MM.1S (cell line): ENCODE measurements at places on chromosomes 2 and 18.

- no peak overlapping the region for H3K4me3 ChIP-seq
- H3K27me3 ChIP-seq, result no peaks in the 10 kb centered on the region
- no peak overlapping the region for H3K27ac ChIP-seq
- DNase-seq, result no peak
- no peaks in the 10 kb centered on the region for H3K36me3 ChIP-seq
Observed at GRCh38 chr2:191479680-191480023, 198.3 kb upstream of the NABP1 start.

GRCh38 chr2:239692362-239692851, 291.6 kb upstream of the HDAC4 start:
- no peak for DNase-seq
- H3K27me3 ChIP-seq, result no peaks in the 10 kb centered on the region
- H3K36me3 ChIP-seq, result no peaks in the 10 kb centered on the region
- no peak overlapping the region for H3K4me3 ChIP-seq

GRCh38 chr2:71879509-71880184, 268.0 kb downstream of the CYP26B1 start:
- H3K36me3 ChIP-seq, result no peaks in the 10 kb centered on the region
- H3K27me3 ChIP-seq, result no peaks in the 10 kb centered on the region
- no peak overlapping the region for H3K27ac ChIP-seq
- no peak overlapping the region for H3K4me3 ChIP-seq
- H3K4me1 ChIP-seq, result no peaks in the 10 kb centered on the region
- DNase-seq, result no peak

DNA sequence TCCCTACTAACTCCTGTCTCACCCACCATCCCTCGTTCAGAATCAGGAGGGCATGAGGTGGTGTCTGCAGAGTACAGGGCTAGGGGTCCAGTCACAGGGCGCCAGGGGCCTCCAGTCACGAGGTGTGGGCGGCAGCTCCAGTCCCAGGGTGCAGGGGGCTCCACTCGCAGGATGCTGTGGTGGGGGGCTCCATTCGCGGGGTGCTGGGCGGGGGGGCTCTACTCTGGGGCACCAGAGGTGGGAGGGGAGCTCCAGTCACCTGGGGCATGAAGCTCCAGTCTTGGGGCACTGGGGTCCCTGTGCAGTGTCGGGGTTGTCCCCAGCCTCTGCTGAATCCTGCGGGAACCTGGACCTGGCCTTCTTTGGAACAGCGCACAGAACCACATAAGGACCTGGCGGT, 66.0 kb downstream of the EIPR1 start:
- no peak overlapping the region for H3K4me3 ChIP-seq
- no peaks in the 10 kb centered on the region for H3K4me1 ChIP-seq
- no peaks in the 10 kb centered on the region for H3K27me3 ChIP-seq
- no peak overlapping the region for H3K27ac ChIP-seq
- no peaks in the 10 kb centered on the region for H3K36me3 ChIP-seq

- H3K27ac ChIP-seq, result peak overlapping the region; percentile 17; the same call in 1 of the 2 replicates
- peak overlapping the region; percentile 13 for H3K4me3 ChIP-seq
- peaks cover 27% of the 10 kb centered on the region for H3K4me1 ChIP-seq
- no peaks in the 10 kb centered on the region for H3K27me3 ChIP-seq
Observed at GRCh38 chr2:224946895-224947294, 95.4 kb downstream of the DOCK10 start.
